HuH-7 (cell line): ENCODE measurements at places on chromosomes 6 and 20.

GRCh38 chr6:127459231-127459641, at the start of gene KIAA0408:
Gene KIAA0408, minus strand, starts transcription at chr6:127459389. Its CDS starts 5,408 bp downstream, at chr6:127453981.
- no peak for DNase-seq

- no peak for DNase-seq
These were observed 6.3 kb downstream of the EBF4 start for GRCh38 chr20:2698912-2699311.

DNA sequence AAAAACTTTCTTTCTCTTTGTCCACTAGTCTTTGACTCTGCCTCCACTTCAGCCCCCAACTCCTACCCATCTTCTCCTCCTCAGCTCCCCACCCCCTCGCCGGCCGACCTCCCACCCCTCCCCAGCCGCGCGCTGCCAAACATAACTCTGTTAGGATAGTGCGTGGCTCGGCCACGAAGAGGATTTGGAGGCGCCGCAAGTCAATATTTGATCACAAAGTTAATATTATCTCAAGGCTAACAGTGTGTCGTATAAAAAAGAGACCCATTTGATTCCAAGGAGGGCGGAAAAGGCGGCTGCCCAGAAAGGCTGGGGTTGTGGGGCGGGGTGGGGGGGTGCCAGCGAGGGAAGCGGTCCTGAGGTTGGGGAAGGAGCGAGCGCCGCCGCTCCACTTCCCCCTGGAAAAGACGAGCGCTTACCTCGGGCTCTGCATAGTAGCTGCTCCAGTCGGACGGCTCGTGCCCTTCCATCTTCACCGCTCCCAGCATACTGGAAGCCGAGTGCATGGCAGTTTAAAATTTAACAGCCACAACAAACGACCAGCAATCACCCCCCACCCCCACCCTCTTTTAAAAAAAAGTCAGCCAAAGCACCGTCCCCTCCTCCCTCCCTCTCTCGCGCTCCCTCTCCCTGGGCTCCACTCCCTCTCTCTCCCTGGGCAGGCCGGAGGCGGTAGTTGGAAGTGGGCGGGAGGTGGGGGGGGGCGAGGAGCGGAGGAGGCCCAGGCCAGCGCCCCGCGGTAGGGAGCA, 425 bp downstream of the FOXA2 start:
- peak; percentile 94 for DNase-seq

DNA sequence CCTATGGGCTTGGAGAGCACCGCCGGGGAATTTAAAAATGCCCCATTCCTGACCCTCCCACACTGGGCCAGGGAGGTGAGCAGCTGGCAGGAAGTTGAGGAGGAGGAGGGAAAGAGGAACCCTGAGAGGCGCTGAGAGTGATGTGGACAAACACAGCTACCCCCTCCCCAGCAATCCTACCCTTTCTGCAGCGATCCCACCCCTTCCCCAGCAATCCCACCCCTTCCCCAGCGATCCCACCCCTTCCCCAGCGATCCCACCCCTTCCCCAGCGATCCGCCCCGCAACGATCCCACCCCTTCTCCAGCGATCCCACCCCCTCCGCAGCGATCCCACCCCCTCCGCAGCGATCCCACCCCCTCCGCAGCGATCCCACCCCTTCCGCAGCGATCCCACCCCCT, 111.6 kb downstream of the SYCP2 start:
- no peak for DNase-seq

GRCh38 chr20:26209171-26209941, 512.7 kb upstream of the ZNF337 start:
- DNase-seq: no peak
